ENCODE measurements at places on chromosomes 5 and 9.

DNA sequence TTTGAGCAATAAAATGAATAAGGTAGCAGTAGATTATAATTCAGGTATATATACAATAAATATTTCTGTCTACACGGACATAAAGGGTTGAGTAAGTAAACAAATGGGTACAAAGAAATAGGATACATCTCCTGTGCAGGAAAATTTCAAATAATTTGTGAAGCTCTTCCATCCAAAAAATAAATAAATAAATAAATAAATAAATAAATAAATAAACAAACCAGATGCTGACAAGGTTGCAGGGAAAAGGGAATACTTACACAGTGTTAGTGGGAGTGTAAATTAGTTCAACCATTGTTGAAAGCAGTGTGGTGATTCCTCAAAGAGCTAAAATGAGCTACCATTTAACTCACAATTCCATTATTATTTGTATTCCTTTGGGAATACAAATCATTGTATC is 227.3 kb upstream of the CDH18 start:
- DNase-seq: no peak

- DNase-seq: no peak
These were observed 329.8 kb upstream of the PDE4D start for GRCh38 chr5:60223342-60223741.

- no peak for DNase-seq
These were observed 52.3 kb downstream of the GGTA1 start for GRCh38 chr9:121447321-121447834.

GRCh38 chr9:134205672-134206310 is 41.4 kb upstream of the RNU6ATAC start:
- DNase-seq: no peak

GRCh38 chr5:180782748-180783147 is 19.9 kb downstream of the MGAT1 start:
- DNase-seq: no peak

DNA sequence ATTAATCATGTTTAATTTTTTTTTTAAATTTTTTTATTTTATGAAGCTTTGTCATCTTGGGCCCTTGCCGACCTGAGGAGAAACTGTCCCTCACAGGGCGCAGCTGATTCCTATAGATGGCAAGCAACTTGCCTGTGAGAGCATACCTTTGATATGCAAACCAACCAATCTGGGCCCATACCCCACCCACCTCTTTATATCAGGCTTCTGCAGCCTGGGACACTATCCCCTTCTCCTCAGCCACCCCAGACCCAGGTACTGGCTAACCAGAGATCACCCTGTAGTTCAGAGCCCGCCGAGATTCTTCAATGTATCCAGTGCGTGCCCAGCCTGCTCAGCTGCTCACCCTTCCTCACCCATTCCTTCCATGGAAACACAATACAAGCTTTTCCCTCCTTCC is 18.7 kb upstream of the AGGF1 start:
- DNase-seq: no peak

- no peak for DNase-seq
These were observed 143.4 kb upstream of the OTULINL start for GRCh38 chr5:14438195-14438606.

GRCh38 chr5:154197801-154198491 is 7.4 kb downstream of the GALNT10 start:
- peak; percentile 67 for DNase-seq

DNA sequence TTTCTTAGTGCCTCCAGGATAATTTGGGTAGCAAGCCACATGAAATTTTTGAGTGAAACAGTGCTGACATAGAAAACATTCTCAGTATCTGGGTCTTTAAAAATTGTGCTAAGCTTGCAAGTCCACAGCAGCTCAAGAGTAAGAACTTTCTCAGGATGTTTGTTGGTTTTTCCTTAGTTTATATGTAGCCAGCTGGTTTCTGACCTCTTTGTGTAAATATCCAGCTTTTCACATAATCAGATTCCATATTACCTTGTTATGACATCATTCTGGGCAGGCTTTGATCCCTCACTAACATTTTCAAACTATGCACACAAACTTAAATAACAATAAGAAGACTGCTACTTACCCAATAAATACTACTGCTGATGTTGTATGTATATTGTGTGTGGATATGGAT is 82.9 kb upstream of the VCAN start:
- no peak for DNase-seq

DNA sequence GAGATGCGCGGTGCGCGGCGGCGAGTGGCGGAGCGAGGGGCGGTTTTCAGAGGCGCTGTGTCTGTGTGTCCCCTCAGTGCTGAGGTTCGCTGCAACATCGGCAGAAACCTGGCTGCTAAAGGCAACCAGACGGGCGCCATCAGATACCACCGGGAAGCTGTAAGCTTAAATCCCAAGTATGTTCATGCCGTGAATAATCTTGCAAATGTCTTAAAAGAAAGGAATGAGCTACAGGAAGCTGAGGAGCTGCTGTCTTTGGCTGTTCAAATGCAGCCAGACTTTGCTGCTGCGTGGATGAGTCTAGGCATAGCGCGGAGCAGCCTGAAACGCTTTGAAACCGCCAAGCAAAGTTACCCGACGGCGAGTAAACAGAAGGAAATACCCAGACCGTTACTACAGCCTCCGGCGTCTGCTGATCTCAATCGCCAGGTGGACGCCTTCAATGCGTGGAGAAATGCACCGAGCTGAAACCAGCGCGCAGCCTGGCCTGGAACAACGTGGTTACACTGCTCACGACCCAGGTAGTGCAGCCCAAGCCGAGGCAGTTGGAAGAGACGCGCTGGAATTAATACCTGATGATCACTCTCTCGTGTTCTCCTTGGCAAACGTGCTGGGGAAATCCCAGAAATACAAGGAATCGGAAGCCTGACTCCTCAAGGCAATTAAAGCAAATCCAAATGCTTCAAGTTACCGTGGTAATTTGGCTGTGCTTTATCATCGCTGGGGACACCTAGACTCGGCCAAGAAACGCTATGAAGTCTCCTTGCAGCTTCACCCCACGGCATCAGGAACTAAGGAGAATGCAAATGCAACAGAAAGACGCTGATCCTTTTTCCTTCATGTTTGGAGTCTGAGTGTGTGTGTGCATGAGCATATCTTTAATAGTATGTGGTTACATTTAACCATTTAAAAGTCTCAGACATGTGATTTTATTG is 15.9 kb downstream of the OR2V1 start:
- no peak for DNase-seq

DNA sequence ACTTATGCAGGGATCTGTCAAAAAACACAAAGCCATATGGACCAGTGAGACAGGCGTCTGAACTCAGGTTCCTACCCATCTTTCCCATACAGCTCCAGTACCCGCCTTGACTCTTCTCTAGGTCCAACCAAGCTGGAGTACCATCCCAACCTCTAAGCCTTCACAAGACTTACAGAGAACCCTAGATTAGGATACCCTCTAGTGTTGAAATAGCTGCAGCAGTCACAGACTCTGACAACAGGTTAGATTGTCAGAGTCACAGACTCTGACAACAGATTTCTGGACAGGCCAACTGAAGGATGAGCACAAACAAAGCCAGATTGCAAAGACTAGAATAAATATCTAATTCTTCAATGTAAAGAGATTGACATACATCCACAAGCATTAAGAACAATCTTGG is 266.1 kb downstream of the GRIA1 start:
- no peak for DNase-seq

DNA sequence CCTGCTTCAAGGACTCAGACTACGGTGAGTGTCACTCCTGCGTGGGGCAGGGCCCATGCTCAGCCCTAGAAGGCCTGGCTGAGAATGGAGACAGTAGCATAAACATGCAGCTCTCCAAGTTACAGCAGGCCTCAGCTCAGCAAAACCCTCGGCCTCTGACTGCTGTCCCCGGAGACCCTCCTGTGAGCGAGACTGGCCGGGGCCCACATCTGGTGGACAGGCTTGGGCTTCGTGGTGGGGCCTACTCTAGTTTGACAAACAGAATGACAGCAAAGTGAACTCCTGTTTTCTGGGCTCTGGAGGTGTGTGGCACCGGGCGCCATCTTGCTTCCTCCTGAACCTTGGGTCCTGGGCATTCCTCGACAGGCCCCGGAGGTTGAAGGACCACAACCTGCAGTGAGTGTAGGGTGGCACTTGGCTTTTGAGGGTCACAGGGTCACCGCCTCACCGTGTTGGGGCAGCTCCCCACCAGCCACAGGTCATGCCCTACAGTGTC is 97.5 kb downstream of the PHF2 start:
- no peak for DNase-seq

- no peak for DNase-seq
These were observed 442.1 kb downstream of the TLE4 start for GRCh38 chr9:80013891-80014290.

DNA sequence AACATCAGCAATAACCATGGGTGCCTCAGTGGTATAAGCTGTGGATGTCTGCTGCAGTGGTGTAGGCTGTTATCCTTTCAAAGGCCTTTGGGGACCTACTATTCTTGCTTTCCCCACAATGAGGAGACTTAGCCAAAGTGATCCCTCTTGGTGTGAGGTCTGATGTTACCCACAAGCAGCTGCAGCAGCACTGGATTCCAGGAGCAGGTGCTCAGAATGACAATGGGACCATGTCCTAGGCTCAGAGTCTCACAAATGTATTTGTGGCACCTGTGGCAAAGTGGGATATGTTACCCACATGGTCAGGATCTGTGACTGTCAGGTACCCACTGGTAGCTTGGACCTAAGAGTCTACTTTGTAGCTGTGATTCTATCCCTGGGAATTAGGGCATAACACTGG is 70.4 kb downstream of the RNF130 start:
- DNase-seq: no peak

DNA sequence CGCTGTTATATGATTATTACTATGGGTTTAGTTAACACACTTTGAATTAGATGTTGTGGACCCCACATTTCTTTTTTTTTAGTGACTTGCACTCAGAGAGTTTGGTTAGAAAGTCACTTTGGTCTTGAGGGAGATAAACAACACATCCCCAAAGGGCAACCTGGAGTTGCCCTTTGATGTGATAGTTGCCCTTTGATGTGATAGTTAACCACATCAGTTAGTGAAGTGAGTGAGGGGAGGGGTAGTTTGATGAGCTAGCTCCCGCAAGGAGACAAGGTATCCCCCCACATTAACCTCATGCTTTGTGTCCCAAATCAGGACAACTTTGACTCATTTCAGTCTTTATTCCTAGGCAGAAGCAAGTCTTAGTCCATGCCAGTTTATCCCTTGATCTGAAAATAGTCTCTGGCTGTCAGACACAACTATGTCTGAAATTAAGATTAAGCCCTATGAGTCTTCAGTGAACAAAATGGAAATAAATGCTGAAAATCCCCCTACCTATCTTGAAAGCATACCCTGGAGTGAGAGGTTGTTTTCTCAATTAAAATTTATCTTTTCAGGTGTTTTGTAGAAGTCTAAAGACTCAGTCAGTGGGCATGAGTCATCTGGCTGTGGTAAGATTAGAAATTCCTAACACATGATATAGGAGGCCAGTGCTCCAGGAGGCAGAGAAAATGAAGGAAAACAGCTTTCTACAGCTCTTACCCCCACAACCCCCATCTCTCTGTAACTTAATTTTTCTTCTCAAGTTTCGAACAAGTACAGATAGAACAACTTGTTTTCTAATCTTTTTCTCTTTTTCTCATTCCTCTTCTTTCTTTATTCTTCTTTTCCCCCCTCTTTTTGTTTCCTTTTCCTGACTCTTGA is 208.9 kb upstream of the DMRTA1 start:
- DNase-seq: no peak

DNA sequence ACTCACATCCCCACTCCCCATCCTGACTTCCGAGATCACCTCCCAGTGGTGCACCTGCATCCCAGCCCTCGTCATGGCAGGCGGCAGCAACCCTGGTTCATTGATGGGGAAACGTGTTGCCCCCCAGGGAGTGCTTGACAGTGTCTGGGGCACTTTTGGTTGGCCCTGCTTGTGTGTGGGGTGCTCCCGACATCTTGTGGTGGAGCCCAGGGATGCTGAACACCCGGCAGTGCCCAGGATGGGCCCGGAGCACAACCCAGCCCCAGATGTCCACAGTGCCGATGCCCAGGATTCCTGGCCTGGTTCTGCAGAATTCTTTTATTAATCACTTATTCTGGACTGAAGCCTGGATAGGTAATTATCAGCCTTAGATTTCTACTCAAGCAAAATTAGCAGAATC is 3.7 kb downstream of the MRPL36 start:
- DNase-seq: no peak

DNA sequence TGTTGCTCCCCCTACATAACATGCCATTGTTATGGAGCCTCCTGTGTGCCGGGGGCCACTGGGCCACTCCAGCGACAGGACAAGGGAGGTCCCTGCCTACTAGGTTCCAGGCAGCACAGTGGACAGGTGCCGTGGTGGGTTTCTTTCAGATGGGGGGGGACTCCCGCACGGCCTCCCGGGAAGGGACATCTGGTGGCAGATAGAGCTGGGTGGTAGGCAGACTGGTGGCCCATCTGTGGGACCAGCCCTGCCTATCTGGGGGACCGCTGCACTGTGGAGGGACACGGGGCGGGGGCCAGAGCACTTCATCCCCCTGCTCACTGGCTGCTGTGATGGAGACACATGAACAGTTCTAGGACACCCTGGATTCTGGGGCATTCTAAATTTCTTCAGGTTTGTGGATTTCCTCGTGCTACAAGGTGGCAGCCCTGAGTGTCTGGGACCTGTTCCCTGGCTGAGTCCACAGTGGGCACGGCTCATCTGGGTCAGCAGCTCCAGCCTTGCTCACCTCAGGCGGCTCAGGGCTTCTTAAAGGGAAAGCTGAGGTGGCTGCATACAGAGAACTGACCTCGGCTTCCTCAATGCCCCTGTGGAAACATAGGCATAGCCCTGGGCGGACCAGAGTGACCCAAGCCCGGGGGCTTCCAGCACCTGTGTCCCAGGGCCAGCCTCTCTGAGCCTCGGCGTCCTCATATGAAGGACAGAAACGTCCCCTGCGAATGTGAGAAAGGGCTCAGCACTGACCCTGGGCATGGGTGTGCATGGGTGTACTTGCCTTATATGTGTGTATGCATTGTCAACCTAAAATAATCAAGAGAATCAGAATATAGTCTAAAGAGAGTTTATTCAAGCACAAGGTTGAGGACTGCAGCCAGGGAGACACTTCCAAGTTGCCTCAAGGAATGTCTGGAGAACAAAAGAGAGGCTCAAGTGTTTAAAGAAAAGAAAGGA is 22.5 kb downstream of the FGD3 start:
- no peak for DNase-seq

- no peak for DNase-seq
These were observed 668.3 kb downstream of the DNAH5 start for GRCh38 chr5:13276156-13276555.

Data from activated effector memory CD4-positive, alpha-beta T cell treated with Interleukin-2 at 50 U/mL for 16 hours (primary cell).